Vagina (tissue), 2 donors: ENCODE measurements at places on chromosomes 1 and 21.
A peak's percentile ranks its signal among the peaks of the same experiment; 100 is the strongest.

GRCh38 chr1:188499690-188500089 is 1670.9 kb downstream of the PLA2G4A start:
- DNase-seq = no peak

DNA sequence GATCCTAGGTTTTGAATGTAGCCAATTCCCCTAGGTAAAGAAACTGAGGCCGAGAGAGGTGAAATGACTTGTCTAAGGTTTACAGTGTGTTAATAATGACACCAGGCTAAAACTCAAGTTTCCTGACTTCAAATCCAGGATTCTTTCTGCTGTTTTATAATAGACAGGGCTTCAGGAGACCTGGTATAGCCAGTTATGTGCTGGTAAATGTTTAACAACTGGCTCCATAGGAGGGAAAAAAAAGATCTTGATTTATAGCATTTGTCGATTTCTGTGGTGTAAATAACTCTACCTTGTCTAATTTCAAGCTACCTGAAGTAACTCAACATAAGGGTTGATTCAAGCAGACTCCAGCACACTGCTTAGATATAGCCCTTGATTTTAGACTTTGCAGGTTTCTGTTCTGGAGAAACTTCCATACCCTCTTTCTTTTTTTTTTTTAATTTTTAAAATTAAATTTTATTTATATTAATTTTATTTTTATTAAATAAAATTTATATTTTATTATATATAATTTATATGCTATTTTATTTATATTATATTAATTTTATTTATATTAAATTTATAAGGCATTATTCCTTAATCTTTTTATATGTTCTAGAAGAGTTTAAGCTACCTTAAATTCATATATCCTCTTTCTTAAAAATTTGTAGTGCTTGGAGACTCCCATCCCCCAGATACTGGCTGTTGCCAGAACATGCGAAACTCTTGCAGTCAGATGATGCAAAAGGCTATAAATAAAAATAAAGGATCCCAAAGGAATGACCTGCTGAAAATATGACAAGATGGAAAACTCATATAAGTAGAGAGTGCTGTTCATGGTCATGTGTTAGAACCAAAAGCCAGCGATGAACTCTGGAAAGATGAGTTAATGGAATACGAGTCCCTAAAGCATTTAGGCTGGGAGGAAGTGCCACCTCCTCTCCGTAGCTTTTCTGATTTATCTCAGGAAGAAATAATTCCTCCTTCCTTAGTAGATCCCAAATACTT is 35.4 kb upstream of the SRSF10 start:
- DNase-seq = no peak

DNA sequence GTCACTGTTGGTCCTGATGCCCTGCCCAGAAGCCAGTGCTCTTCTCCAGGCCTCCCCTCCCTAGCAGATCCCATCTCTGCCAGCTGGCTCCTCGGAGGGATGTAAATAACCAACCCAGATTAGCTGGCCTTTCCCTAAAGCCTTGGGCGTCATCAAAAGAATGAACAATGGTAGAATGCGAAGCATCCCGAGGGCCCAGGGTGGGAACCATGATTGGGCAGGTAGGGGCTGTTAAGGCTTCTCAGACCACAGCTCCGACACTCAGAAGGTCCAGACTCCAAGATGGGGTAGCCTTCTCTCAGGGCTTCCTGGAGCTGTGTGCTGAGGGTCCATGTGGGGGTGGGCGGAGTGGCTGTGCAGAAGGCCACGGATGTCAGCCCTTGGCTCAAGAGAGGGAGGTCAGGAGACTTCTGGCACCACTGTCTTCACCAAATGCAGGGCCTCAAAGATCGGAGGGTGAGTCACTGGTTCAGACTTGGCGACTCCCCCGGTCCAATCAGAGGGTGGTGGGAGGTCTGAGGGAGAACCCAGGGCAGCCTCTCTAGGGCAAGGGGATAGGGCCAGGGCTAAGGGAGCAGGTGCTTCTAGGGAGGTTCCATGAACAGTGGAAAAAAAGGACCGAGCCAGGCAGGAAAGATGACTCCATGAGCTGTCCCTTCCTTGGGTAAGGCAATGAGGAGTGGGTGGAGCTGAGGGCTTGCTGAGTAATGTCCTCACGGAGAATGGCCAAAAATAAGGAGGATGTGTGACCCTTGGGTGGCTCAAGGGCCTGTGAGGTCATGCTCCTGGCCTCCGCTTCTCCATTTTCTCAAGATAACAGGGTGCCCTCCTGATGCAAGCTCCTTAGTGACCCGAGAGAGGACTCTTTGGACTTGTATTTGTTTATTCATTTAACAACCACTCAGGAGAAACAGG is 58.4 kb upstream of the EPS8L3 start:
- DNase-seq = no peak

- DNase-seq = no peak
Measured at GRCh38 chr1:91621907-91622306, 121.3 kb downstream of the CDC7 start.

DNA sequence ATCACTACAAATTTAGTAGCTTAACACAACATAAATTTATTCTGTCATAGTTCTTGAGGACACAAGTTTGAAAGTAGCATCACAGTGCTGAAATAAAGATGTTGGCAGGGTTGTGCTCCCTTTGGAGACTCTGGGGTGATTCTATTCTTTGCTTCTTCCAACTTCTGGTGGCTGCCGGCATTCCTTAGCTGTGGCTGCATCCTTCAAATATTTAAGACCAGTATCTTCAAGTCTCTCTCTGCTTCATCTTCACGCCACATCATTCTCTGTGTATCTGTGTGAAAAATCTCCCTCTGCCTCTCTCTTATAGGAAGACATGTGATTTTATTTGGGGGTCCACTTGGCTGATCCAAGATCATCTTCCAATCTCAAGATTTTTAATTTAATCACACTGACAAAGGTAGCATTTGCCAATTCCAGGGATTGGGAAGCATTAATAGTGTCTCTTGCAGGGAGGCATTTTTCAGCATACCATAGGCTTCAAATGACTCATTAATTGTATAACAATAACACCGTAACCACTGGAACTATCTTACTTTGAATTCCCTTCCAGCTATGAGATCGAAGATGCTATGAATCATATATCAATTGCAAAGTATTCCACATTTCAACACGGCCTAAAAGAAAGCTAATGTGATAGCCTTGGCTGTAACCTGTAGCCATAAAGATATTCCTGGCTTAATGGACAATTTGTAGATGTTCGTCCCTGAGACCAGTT is 74.6 kb downstream of the DPT start:
- no peak for DNase-seq

DNA sequence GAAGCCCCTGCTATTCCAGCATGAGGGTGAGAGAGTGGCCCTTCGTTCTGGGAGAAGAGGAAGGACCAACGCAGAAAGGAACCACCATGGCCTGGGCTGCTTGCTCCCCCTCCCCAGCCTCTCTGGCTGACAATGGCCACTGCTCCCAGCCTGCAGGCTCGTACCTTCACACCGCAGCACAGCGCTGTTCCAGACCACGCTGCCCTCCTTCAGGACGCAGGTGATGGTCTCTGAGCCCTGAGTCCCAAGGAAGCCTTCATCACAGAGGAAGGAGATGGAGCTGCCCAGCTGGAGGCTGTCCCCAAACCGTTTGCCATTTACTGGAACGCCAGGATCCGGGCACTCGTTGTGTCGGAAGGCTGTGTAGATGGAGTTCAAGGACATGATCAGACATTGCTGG is 124.9 kb upstream of the HMGB4 start:
- peak; percentile 40 for DNase-seq

GRCh38 chr21:22280851-22281250 is 1282.6 kb downstream of the NCAM2 start:
- no peak for DNase-seq

- no peak for DNase-seq
Measured at GRCh38 chr1:10744029-10744428, 52.4 kb downstream of the CASZ1 start.

- no peak for DNase-seq
Measured at GRCh38 chr1:156857532-156857931, 1.4 kb downstream of the INSRR start.

GRCh38 chr1:112342558-112342957 is 53.5 kb upstream of the CTTNBP2NL start:
- peak; percentile 76 for DNase-seq

DNA sequence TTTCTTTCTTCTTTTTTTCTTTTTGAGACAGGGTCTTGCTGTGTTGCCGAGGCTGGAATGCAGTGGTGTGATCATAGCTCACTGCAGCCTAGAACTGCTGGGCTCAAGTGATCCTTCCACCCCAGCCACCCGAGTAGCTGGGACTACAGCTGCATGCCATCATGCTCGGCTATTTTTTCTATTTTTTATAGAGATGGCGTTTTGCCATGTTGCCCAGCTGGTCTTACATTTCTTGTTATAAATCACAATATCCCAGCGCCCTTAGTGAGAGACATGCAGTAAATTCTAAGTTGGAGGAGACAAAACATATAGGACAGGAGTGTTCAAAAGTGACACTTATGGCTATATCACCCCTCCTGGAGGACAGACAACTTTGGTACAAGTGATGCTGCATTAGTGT is 31.3 kb upstream of the ACTN2 start:
- no peak for DNase-seq

GRCh38 chr1:100631015-100631551 is 88.5 kb upstream of the VCAM1 start:
- DNase-seq = no peak

GRCh38 chr1:234253732-234254131 is 119.5 kb upstream of the COA6 start:
- DNase-seq = no peak

DNA sequence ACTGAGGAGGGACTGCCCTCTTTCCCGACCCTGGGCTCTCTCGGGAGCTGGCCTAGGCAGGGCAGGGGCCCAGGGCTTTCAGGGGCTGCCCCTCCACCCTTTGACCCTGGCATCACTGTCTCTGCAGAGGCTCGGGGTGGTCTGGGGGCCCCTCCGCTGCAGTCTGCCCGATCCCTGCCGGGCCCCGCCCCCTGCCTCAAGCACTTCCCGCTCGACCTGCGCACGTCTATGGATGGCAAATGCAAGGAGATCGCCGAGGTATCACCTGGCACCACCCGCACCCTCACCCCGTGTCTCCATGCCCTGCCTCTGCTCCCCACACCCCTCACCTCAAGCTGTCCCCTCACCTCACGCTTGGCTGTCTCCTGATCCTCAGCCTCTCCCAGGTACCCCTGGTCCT is 5.5 kb downstream of the AMPD2 start:
- DNase-seq = no peak

GRCh38 chr1:175138579-175138978 is 54.0 kb downstream of the KIAA0040 start:
- no peak for DNase-seq

DNA sequence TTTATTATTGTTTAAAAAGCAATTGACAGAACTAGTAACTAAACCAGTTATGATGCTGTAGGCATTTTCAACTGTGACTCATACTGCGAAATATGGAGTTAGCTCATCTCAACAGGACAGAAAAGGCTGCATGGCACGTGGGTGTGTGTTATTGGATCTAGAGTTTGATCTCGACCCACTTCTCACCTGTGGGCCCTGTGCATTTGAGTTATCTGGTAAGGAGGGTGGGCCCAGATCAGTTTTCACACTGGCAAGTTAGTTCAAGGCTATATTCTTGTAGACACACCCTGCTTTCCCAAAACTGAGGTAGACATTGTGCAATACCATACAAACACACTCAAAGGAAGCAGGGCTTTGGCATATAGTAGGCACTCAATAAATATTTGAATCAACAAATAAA is 71.3 kb upstream of the PRDX6 start:
- no peak for DNase-seq

DNA sequence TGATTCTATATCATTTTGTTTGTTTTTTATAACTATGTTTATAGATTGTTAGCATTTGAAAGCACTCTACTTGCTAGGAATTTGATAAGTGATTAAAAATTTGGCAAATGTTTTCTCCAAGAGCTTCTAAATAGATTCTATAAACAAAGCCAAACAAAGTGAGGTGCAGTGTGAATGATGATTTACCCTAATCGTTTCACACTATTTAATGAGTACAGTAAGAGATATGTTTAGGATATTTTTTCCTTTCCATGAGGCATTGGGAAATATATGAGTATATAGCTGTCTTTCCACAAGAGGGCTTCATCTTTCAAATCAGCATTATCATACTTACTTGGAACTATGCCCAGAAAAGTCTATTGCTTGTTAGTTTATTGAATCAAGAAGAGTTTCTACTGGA is 277.0 kb upstream of the BRINP3 start:
- DNase-seq = no peak

DNA sequence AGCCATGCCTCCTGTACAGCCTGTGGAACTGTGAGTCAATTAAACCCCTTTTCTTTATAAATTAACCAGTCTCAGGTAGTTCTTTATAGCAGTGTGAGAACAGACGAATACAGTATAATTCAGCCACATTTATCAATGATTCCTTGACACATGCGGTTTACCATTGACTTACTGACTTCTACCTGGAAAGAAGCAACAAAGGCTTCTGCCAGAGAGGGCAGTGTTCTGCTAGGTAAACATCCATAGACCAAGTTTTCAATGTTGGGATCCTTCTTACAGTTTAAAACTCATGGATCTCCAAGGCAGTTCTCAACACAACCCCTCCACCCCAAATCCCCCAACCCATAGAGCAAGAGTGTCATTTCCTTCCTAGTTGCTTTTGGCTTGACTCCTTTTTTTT is 150.6 kb downstream of the ZNF648 start:
- no peak for DNase-seq

- DNase-seq = no peak
Measured at GRCh38 chr1:110055493-110056284, 14.8 kb downstream of the ALX3 start.

DNA sequence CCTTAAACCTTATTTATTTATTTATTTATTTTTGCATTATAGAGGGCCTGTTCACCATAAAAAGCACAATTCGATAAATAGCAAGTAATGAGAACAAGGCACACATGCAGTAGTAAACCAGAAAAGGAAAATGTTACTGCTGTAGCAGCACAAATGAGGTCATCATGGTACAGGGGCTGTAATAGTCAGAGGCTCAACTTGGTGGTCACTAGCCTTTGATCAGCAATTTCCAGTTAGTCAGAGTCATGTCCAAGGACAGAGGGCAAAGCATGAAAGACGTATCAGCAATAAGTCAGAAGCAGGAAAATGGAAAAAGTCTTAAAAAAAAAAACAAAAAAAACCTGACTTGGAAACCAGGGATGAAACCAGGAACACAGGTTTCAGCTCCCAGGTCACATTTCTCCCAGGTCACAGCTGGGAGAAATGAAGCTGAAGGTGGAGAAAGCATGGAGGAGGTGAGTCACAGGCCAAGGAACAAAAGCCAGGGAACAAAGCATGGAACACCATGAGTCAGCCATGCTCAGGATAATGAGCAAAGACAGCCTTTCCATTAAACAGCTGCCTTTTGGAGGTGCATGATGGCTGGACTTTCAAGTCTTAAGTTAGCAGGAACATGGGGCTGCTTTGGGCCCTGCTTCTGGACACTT is 556.3 kb downstream of the LTN1 start:
- no peak for DNase-seq
